ENCODE measurements at places on chromosomes 1 and 21.

- no peak for DNase-seq
Measured at GRCh38 chr1:25525361-25525688, 18.1 kb upstream of the LDLRAP1 start.

DNA sequence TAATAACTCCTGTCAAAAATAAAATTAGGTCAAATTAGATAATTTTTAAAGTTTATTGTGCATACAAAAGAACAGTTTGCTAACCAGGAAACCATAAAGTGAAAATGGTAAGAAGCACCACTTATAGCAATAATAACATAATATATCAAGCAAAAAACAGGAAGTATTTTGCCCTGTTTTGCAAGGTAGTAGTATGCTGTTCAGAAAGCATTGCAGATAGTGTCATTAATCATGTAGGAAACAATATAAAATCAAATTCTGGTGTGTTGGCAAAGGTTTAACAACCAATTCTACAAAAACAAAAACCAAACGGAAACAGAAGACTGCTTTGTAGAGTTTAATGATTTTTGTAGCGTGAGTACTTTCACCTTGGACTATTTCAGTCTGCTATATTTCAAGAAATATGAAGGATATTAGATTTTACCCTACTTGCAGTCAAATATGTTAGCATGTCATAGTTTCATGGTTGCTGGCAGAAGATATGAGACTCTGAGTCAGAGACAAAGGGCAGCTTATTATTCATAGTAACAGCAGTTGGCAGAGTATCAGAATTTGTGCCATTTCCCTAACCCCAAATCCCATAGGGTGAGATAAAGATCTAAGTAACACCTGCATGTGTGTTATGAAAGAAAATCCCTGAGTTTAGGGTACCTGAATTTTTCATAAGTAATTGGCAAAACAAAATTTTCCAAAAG is 729.0 kb upstream of the BRINP3 start:
- no peak for DNase-seq

GRCh38 chr1:106063510-106063909 is 993.0 kb upstream of the PRMT6 start:
- DNase-seq, result no peak

DNA sequence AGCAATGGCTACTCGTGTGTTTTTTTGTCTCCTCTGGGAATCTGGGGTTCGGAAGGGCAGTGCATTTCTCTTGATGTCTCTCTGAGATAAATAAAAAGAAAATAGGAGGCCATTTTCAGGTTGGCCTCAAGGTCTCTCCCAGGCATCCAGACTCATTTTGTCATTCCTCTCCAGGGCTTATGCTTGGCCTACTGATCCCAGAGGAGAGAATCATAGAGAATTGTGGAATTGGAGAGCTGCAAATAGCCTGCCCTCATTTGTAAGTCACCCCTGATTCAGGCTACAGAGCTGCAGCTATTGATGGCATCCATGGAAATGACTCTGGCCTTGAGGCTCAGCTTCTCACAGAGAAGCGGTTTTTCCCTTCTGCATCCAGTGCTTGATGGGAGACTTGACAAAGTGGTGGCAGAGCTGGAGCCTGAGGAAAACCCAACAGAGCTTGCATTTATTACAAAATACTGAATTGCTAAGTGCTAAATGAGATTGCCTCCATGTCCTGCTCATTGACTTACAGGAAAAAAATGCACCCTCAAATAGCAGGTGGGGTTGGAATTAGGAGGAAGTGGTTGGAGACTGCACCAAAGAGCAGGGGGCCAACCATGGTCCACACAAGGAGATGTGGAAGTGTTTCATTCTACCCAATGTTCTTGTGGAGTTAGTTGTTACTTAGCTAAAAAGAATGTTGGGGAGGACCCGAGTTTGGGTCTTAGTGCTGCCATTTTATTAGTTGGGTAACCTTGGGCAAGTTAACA is 140.4 kb downstream of the S1PR1 start:
- DNase-seq, result no peak

GRCh38 chr1:157183870-157184269 is 45.7 kb upstream of the ETV3 start:
- DNase-seq, result no peak

GRCh38 chr1:160206036-160206389 is 829 bp downstream of the PEA15 start:
- peak; percentile 30 for DNase-seq

DNA sequence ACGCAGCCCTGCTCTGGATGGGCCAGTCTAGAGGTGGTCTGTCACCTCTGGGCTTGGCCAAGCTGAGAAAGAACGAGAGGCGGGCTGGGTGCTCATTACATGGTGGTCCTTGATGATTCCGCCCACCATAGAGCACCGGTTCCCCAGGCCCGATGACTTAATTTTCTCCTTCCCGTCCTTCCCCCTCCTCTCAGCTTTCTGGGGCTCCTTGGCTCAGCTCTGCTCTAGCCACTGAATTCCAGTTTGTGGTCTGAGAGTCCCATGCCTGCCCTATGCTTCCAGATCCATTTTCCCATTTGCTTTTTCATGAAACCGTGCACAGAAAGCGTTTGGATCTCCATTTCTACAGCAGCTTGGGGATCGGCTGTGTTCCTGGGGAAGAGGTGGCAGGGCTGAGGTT is 318.5 kb upstream of the C1orf174 start:
- no peak for DNase-seq

DNA sequence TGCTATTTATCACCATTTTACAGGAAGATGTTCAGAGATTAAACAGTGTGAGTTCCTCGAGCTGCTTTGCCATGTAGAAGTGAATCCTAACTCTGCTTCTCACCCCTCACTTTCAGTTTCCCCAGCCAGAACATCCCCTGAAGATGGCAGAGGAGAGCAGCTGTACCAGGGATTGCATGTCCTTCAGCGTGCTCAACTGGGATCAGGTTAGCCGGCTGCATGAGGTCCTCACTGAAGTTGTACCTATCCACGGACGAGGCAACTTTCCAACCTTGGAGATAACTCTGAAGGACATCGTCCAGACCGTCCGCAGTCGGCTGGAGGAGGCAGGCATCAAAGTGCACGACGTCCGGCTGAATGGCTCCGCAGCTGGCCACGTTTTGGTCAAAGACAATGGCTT is 16.9 kb downstream of the TENT5C start:
- no peak for DNase-seq

GRCh38 chr1:29467989-29468900 is 231.9 kb downstream of the PTPRU start:
- no peak for DNase-seq

- no peak for DNase-seq
Measured at GRCh38 chr1:9732123-9732971, 80.8 kb downstream of the PIK3CD start.

DNA sequence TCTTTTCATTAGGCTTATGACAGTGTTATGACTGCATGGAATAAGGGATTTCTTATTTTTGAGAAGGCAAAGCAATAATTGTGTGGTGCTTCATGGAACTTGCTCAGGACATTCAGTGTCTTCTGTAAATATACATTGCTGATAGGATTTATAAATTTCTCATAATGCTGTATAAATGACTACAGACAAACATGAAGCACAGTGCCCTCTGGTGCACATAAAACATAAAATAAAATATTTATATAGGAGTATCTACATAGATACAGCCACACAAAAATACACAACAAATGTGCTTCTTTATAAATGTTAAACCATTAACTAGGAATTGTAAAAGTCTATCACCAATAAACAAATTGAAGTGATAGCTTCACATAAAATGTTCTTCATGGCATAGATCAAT is 24.1 kb downstream of the BRINP3 start:
- DNase-seq, result no peak

DNA sequence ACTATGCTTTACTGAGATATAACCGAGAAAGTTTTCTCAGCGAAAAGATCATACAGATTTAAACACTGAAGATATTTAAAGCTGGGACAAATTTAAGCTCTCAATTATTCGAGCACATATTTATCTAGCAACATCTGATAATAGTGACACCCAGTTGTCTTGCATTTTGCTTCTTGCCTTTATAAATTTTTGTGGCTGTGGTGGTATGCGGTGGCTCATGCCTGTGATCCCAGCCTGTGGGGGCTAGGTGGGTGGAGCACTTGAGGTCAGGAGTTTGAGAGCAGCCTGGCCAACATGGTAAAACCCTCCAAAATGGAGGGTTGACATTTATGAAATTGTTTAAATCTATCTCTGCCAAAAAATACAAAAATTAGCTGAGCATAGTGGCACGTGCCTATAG is 312.2 kb downstream of the SPATA17 start:
- no peak for DNase-seq

DNA sequence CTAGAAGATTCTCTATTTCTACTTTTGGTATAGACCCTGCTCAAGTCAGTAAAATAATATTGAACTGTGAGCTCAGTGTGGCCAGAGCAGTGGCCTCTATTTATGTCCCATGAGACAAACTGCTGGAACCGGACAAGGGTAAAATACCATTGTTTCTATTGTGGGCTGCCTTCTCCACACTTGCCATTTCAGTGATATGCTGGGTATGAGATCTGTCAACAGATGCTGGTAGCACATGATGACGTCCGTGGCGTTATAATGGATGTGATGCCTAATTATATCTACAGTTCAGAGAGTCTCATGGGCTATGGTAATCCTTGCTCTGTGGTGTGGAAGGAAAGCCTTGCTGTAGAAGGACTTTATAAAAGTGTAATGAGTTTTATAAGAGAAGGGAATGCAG is 2.4 kb downstream of the ACTN2 start:
- DNase-seq, result no peak

- DNase-seq, result no peak
Measured at GRCh38 chr1:20935717-20936116, 148.6 kb upstream of the HP1BP3 start.

- DNase-seq, result no peak
Measured at GRCh38 chr1:216049741-216050430, 373.4 kb downstream of the USH2A start.

- DNase-seq, result no peak
Measured at GRCh38 chr1:211375146-211375818, 48.6 kb downstream of the TRAF5 start.

- DNase-seq, result no peak
Measured at GRCh38 chr1:53081384-53082066, 19.5 kb downstream of the PODN start.

DNA sequence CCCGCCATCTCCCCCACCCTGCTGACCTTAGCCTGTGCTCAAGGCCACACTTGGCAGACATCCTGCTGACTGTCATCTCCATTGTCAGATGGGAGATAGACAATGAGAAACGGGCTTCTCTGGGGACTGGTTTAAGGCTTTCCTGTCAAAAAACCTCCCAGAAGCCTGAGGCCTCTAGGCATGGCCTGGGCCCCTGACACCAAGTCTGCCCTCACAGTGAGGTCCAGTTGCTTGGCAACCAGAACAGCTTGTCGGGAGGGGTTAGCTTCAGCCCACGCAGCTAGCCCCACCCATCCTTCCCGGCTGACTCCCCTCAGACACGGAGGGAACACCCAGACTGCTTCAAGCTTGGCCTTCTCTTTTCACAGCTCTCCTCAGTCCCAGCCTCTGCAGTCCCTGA is 11.0 kb downstream of the PLEKHA6 start:
- no peak for DNase-seq

GRCh38 chr1:51372561-51372960 is 42.2 kb upstream of the TTC39A start:
- no peak for DNase-seq

- DNase-seq, result no peak
Measured at GRCh38 chr21:35475009-35475408, 425.9 kb upstream of the RUNX1 start.

DNA sequence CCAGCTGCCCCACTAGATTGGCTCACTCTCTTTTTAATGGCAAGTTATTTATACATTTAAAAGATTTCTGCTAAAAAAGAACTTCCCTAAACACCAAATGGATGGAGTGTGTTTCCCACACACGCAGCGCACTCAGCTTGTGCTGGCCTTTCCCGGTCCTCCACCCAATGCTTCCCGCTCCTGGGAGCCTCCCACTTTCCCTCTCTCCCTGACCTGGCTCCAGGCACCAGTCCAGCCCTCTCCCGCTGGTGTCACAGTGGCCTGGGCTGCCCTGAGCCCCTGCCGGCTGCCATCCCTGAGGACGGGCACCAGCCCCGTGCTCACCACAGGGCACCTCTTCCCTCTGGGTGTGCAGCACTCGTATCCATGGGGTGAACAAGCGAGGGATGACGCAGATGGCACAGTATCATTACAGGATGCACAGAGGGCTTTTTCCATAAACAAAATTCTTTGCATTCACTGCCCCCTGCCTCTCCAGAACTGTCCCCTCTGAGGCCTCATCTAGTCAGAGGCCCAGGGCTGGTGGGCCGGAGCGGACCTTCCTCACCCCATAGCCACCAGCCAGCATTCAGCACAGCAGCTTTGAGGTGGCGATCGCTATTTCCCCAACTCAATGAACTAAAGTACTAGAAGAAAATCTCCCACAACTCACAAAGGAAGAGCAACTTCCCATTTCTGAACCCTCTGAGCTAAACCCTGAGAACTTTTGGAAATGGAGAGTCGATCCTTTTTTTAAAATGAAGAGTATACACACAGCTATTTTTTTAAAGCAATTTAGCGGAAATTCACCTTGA is 68.5 kb downstream of the SLC37A1 start:
- no peak for DNase-seq

DNA sequence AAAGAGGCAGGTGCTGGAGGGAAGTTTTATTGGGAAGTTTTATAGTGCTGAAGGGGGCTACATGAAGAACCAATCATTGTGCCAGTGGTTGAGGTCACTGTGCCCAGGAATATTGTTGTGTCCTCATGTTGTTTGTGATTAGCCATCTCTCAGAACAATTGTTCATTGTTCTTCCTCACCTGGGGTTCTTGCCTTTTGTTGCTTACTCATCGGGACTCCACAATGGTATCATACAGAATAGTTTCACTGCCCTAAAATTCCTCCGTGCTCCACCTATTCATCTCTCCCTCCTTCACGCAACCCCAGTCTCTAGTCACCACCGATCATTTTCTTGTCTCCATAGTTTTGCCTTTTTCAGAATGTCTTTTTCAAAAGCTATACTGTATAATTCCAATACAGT is 38.9 kb upstream of the CDC14A start:
- DNase-seq, result no peak

- DNase-seq, result no peak
Measured at GRCh38 chr1:78475888-78476610, 14.7 kb upstream of the PTGFR start.

GRCh38 chr1:225474439-225474985 is 46.7 kb upstream of the LBR start:
- no peak for DNase-seq

- DNase-seq, result no peak
Measured at GRCh38 chr1:39385067-39385988, 106.1 kb upstream of the BMP8A start.

- no peak for DNase-seq
Measured at GRCh38 chr1:117029685-117030084, 28.1 kb downstream of the CD101 start.

- DNase-seq, result no peak
Measured at GRCh38 chr1:152924191-152924590, 15.8 kb downstream of the IVL start.

- no peak for DNase-seq
Measured at GRCh38 chr1:5667513-5668325, 324.5 kb downstream of the NPHP4 start.
